ENCODE measurements at places on chromosomes 12 and 14.

GRCh38 chr14:96130854-96131253 is 73.8 kb upstream of the BDKRB2 start:
- no peaks in the 10 kb centered on the region for H3K4me1 ChIP-seq
- H3K27me3 ChIP-seq: no peaks in the 10 kb centered on the region
- no peak overlapping the region for H3K27ac ChIP-seq

DNA sequence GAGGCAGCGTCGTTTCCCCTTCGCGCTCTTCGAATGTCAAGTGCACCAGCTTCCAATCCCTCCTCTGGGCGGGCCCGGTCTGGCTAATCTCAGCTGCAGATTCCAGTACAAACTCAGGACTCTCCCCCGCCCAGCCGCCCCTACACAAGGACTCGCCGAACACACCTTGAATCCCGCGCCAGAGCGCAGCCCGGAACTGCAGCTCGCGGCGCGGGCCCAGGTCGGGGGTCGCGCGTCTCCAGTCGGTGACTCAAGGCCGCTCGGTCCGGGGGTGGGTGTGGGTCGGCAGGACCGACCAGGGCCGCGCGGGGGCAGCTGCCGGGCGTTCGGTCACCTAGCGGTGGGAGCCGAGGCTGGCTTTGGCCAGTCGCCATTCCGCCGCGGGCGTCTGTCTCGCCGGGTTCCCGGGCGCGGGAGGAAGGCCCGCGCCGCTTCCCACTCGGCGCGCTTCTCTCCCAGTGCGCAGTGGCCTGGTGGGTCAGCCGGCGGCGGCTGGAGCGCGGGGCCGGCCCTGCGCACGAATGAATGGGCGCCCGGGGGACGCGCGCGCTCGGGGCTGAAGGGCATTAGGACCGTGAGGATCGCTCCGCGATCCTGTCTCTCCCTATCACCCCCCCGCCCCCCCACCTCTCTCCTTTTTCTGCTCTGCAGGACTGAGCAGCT is at the start of gene GALNT16:
TSS of gene GALNT16 (plus strand) at position 632 of the 663 bp plus-strand sequence. CDS start 133 bp downstream, outside the sequence.
- H3K27ac ChIP-seq: peak within 1 kb of the TSS; percentile 95
- no peaks in the 10 kb centered on the region for H3K36me3 ChIP-seq
- peaks cover 25% of the 10 kb centered on the region for H3K4me1 ChIP-seq
- peak within 1 kb of the TSS; percentile 67 for H3K4me3 ChIP-seq

- no peak for DNase-seq
- H3K4me3 ChIP-seq: no peak overlapping the region
- H3K27ac ChIP-seq: no peak overlapping the region
- H3K4me1 ChIP-seq: no peaks in the 10 kb centered on the region
- H3K36me3 ChIP-seq: no peaks in the 10 kb centered on the region
These were observed 7.8 kb downstream of the IRAK3 start for GRCh38 chr12:66196806-66197205.

GRCh38 chr14:82854131-82854530 is 1320.5 kb upstream of the SEL1L start:
- DNase-seq: no peak
- H3K27ac ChIP-seq: no peak overlapping the region
- H3K4me3 ChIP-seq: no peak overlapping the region
- no peaks in the 10 kb centered on the region for H3K36me3 ChIP-seq

GRCh38 chr12:117207675-117208074 is 17.4 kb upstream of the FBXO21 start:
- no peak overlapping the region for H3K4me3 ChIP-seq
- no peak for DNase-seq
- no peak overlapping the region for H3K27ac ChIP-seq
- H3K4me1 ChIP-seq: no peaks in the 10 kb centered on the region

GRCh38 chr14:49310298-49310697 is 275.9 kb downstream of the RPS29 start:
- H3K36me3 ChIP-seq: no peaks in the 10 kb centered on the region
- no peaks in the 10 kb centered on the region for H3K4me1 ChIP-seq
- no peaks in the 10 kb centered on the region for H3K27me3 ChIP-seq
- H3K4me3 ChIP-seq: no peak overlapping the region
- H3K27ac ChIP-seq: no peak overlapping the region

GRCh38 chr12:105595440-105595839 is 264.9 kb downstream of the C12orf75 start:
- no peaks in the 10 kb centered on the region for H3K36me3 ChIP-seq
- no peak for DNase-seq
- no peak overlapping the region for H3K4me3 ChIP-seq
- no peak overlapping the region for H3K27ac ChIP-seq
- no peaks in the 10 kb centered on the region for H3K4me1 ChIP-seq
- H3K27me3 ChIP-seq: peaks cover 2% of the 10 kb centered on the region

- H3K27ac ChIP-seq: peak overlapping the region; percentile 14
- no peak overlapping the region for H3K4me3 ChIP-seq
- H3K4me1 ChIP-seq: peaks cover 17% of the 10 kb centered on the region
- H3K36me3 ChIP-seq: peaks cover 85% of the 10 kb centered on the region
- DNase-seq: no peak
These were observed 15.3 kb downstream of the MAP3K12 start for GRCh38 chr12:53483979-53484377.

- DNase-seq: no peak
- no peaks in the 10 kb centered on the region for H3K36me3 ChIP-seq
- H3K4me3 ChIP-seq: no peak overlapping the region
These were observed 1036.1 kb upstream of the TMEM132C start for GRCh38 chr12:127230843-127231260.

GRCh38 chr12:123095078-123095881 is 55.6 kb downstream of the PITPNM2 start:
- no peak for DNase-seq
- H3K27me3 ChIP-seq: no peaks in the 10 kb centered on the region
- H3K27ac ChIP-seq: no peak overlapping the region
- no peaks in the 10 kb centered on the region for H3K36me3 ChIP-seq
- H3K4me3 ChIP-seq: no peak overlapping the region

DNA sequence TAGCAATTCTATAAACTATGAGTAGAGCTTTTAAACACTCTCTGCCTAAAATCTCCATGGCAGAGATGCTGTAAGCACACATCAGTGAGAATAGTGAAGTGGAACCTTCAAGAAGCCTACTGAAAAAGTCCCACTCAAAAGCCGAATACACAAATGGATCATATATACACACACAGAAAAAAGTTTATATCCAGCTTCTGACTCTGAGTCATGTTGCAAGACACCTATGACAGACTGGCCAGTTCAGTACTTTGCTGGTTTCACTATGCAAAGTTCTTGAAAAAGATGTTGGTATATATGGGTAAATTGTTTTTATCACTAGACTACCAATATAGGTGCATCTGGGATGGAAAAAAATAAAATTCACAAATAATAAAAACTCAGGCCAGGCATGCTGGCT is 126.1 kb downstream of the KCNK10 start:
- no peaks in the 10 kb centered on the region for H3K27me3 ChIP-seq
- DNase-seq: no peak
- H3K4me1 ChIP-seq: peaks cover 8% of the 10 kb centered on the region
- no peak overlapping the region for H3K4me3 ChIP-seq
- H3K36me3 ChIP-seq: no peaks in the 10 kb centered on the region
- no peak overlapping the region for H3K27ac ChIP-seq

DNA sequence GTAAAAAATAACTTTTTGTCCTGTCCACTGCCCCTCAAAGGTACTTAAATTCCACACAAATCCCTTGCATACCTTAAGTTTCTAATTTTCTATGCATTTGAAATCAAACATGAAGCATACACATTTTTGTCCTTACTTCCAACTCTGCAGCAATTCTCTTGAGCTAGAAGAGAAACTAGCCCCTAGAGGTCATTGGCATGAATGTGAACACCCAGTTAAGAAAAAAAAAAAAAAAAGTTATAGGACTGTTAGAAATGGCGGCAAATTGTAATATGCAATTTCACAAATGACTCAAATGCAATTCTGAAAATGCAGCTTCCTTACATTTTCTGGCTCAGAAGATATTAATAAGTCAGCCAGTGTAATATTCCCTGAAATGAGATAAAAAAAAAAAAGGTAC is 4.6 kb upstream of the ESR2 start:
- DNase-seq: no peak
- peaks cover 10% of the 10 kb centered on the region for H3K4me1 ChIP-seq
- no peaks in the 10 kb centered on the region for H3K36me3 ChIP-seq
- H3K4me3 ChIP-seq: no peak overlapping the region

Data from large intestine (tissue), 12 donors.